Astrocyte (in vitro differentiated cells and primary cell): ENCODE measurements at places on chromosomes 5 and 9.
A peak's percentile ranks its signal among the peaks of the same experiment; 100 is the strongest.

DNA sequence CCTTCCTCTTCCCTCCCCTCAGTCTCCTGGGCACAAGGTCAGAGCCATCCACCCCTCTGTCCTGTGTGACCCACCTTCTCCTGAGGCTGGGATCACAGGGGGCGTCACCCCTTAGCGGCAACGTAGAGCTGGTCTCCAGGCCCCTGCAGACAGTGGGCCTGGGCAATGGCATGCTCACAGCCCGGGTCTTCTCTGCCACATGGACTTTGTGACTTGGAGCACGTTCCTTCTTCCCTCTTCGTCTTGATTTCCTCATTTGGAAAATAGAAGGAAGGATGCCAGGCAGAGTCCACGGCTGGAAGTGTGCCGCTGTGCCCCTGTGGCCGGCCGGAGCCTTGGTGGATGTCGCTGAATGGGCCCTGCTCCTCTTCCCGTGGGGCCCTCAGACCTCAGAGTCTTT lies 10.0 kb downstream of the RXRA start:
- no peaks in the 10 kb centered on the region for H3K27me3 ChIP-seq
- H3K4me1 ChIP-seq, result peaks cover 11% of the 10 kb centered on the region
- H3K36me3 ChIP-seq, result no peaks in the 10 kb centered on the region

DNA sequence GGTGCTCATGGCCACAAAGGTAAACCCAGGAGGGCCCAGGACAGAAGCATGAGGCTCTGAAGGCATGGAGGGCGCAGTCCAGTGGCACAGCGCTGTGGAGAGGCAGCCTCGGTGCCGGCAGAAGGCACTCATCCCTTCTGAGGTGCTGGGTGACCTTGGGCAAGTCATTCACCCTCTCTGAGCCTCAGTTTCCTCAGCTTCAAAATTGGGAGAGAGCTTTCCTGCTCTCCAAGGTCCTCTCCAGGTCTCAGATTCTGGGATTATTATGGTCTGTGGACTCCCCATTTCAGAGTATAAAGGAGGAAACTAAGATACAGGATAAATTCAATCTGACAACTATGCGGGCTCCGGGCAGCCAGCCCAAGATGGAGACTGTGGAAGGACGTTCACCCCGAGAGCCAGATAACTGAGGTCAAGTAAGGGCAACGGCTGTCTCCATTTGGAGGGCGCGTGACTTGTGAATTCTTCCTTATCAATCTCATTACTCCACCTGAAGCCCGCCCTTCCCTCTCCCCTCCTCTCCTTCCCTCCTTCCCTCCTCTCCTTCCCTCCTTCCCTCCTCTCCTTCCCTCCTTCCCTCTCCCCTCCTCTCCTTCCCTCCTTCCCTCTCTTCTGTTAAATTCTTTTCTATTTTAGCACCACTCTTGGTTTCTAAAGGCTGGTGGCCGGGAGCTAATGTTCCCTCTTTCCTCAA lies 58.1 kb downstream of the LRSAM1 start:
- H3K4me3 ChIP-seq, result no peak overlapping the region
- H3K36me3 ChIP-seq, result peaks cover 30% of the 10 kb centered on the region
- no peaks in the 10 kb centered on the region for H3K27me3 ChIP-seq
- H3K27ac ChIP-seq, result no peak overlapping the region

DNA sequence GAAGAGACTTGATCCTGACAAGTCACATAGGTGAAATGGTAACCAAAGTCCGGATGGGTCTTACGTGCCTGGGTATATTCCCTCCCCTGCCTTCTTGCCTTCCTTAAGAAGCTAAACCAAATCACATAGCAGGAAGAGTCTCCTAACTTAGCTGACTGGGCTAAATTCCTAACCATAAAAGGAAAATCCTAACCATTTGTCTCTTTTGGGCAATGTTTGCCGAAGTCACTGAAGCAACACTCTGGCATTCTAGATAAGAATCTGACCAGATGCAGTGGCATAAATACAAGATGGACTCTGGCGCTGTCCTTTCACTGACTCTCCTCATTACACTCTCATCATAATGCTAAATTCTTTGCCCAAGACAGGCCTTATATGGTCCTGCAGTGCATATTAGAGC lies 625.5 kb upstream of the RORB start:
- H3K4me1 ChIP-seq, result peaks cover 4% of the 10 kb centered on the region
- no peak overlapping the region for H3K4me3 ChIP-seq
- H3K36me3 ChIP-seq, result no peaks in the 10 kb centered on the region
- no peak overlapping the region for H3K27ac ChIP-seq
- DNase-seq, result peak; percentile 24

GRCh38 chr9:116157436-116158138 lies 4.0 kb downstream of the PAPPA start:
- H3K4me3 ChIP-seq, result peak overlapping the region; percentile 44
- H3K27me3 ChIP-seq, result peaks cover 5% of the 10 kb centered on the region
- H3K4me1 ChIP-seq, result peaks cover 23% of the 10 kb centered on the region
- H3K27ac ChIP-seq, result peak overlapping the region; percentile 57

DNA sequence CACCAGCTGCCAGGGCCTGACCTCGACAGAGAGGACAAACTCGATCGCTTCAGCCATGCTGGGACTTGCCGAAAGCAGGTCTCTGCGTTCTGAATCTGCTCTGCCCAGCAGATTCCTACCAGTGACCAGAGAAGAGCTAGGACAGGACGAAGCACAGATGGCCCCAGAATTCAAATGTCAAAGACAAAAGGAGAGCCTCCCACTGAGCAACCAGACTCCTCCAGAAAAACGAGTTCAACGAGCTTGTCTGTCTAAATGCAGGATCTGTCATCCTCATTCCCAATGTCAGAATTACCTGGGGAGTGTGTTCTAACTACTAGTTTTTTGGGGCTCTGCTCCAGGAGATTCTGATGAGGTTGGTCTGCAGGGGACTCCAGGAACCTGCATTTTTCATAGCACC lies 13.4 kb downstream of the AK8 start:
- H3K36me3 ChIP-seq, result no peaks in the 10 kb centered on the region
- H3K27ac ChIP-seq, result no peak overlapping the region
- no peak for DNase-seq
- peaks cover 11% of the 10 kb centered on the region for H3K27me3 ChIP-seq
- no peaks in the 10 kb centered on the region for H3K4me1 ChIP-seq
- H3K4me3 ChIP-seq, result no peak overlapping the region

DNA sequence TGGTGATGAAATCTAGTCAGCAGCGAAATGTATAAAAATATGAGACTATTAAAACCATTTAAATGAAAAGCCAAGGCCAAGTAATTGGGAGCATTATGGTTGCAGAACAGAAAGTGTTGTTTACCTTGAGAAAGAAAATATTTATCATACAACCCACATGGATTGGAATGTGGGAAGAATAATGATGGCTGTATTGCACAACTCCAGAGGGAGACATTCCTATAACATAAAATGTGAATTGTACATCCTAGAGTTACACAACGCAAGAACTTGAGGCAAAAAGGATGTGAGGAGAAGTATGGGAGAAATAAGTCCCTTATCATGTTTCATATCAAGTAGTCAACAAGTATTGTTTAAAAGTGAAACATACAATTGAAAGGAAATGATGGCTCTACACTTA lies 1014.0 kb upstream of the SEMA6A start:
- no peaks in the 10 kb centered on the region for H3K36me3 ChIP-seq
- no peaks in the 10 kb centered on the region for H3K27me3 ChIP-seq
- H3K4me1 ChIP-seq, result no peaks in the 10 kb centered on the region
- H3K27ac ChIP-seq, result no peak overlapping the region
- H3K4me3 ChIP-seq, result no peak overlapping the region
- DNase-seq, result no peak

GRCh38 chr5:167780177-167780576 lies 511.3 kb upstream of the WWC1 start:
- no peak for DNase-seq
- H3K4me1 ChIP-seq, result no peaks in the 10 kb centered on the region
- no peak overlapping the region for H3K4me3 ChIP-seq
- no peak overlapping the region for H3K27ac ChIP-seq

DNA sequence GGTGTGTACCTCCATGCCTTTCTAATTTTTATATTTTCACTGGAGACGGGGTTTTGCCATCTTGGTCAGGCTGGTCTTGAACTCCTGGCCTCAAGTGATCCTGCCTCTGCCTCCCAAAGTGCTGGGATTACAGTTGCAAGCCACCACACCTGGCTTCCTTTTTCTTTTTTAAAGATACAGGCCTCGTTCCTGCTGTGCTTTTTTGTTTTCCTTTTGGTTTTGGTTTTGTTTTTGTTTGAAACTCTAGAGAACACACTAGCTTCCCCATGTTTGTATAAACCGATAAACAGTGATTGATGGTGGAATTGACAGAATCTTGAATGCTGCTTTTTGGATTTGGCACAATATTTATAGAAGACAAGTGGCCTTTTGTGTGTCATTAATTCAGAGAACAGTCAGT lies 1603.4 kb downstream of the MAT2B start:
- no peak overlapping the region for H3K27ac ChIP-seq
- no peaks in the 10 kb centered on the region for H3K4me1 ChIP-seq
- H3K36me3 ChIP-seq, result no peaks in the 10 kb centered on the region
- no peaks in the 10 kb centered on the region for H3K27me3 ChIP-seq
- H3K4me3 ChIP-seq, result no peak overlapping the region
- no peak for DNase-seq

- no peak for DNase-seq
- H3K4me1 ChIP-seq, result no peaks in the 10 kb centered on the region
- no peak overlapping the region for H3K4me3 ChIP-seq
- H3K36me3 ChIP-seq, result no peaks in the 10 kb centered on the region
- H3K27me3 ChIP-seq, result peaks cover 2% of the 10 kb centered on the region
Observed at GRCh38 chr5:42592401-42593140, 164.0 kb upstream of the CCDC152 start.

- DNase-seq, result peak; percentile 25
- no peaks in the 10 kb centered on the region for H3K36me3 ChIP-seq
- H3K4me3 ChIP-seq, result no peak overlapping the region
Observed at GRCh38 chr5:12023614-12024241, 119.5 kb upstream of the CTNND2 start.

- no peaks in the 10 kb centered on the region for H3K36me3 ChIP-seq
- H3K4me3 ChIP-seq, result no peak overlapping the region
- DNase-seq, result no peak
- no peak overlapping the region for H3K27ac ChIP-seq
- peaks cover 5% of the 10 kb centered on the region for H3K4me1 ChIP-seq
- peaks cover 25% of the 10 kb centered on the region for H3K27me3 ChIP-seq
Observed at GRCh38 chr5:141715346-141715905, 33.4 kb upstream of the ARAP3 start.

DNA sequence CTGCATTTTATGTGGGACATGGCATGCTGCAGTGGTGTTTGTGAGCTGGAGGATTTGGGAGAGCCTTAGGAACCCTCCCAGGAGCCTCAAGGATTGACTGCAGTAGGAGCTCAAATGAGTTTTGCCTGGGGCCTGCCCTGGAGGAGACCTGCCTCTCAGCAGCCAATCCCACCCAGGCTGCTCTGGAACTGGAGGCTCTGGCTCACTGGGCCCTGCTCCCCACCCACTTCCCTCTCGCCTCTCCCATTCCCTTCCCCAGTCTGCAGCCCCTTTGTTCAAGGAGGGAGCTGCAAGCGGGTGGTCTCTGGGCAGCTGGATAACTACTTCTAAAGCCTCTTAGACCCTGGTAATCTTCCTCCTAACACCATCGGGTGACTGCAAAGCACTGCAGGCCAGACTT lies 24.2 kb downstream of the KCNIP1 start:
- H3K4me1 ChIP-seq, result peaks cover 5% of the 10 kb centered on the region
- no peak for DNase-seq
- no peaks in the 10 kb centered on the region for H3K36me3 ChIP-seq
- H3K27ac ChIP-seq, result no peak overlapping the region

DNA sequence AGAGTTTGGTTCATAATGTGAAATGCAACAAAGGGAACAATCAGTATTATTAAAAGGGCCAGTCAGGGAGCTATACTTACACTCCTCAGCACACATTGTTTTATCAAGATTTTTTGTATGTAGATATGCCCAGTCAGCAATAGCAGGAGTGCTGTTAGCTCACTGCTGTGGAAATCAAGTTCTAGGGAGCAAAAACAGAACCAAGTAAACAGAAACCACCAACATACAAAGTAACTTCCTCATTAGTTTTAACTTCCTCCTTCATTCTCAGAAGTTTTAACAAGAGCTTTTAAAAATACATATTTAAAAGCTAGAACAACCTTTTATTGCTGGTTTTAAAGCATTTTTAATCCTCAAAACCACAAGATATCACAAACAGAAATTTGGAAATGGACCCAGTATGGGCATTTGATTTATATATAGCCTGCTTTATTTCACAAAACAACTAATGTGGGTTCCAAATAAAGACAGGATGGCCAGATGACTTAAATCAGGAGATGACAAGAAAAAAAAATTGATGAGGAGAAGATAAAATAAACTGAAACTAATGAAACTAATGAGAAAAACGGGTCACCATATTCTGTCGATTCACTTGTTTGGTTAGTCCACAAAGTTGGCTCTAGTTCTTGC lies 178.5 kb downstream of the ADAMTS12 start:
- no peak for DNase-seq
- H3K27me3 ChIP-seq, result no peaks in the 10 kb centered on the region
- no peaks in the 10 kb centered on the region for H3K4me1 ChIP-seq
- no peak overlapping the region for H3K27ac ChIP-seq

DNA sequence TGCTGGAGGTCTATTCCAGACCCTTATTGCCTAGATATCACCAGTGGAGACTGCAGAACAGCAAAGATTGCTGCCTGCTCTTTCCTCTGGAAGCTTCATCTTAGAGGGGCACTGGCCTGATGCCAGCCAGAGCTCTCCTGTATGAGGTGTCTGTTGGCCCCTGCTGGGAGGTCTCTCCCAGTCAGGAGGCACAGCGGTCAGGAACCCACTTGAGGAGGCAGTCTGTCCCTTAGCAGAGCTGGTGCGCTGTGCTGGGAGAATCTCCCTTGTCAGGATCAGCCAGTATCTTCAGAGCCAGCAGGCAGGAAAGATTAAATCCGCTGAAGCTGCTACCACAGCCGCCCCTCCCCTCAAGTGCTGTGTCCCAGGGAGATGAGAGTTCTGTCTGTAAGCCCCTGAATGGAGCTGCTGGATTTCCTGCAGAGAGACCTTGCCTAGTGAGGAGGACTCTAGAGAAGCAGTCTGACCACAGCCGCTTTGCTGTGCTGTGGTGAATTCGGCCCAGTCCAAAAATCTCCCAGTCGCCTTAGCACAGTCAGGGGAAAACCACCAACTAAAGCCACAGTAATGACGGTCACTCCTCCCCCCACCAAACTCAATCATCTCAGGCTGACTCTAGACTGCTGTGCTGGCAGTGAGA lies 124.1 kb downstream of the JAKMIP2 start:
- H3K27ac ChIP-seq, result no peak overlapping the region
- no peaks in the 10 kb centered on the region for H3K4me1 ChIP-seq
- no peak overlapping the region for H3K4me3 ChIP-seq
- no peaks in the 10 kb centered on the region for H3K27me3 ChIP-seq
